Activated gamma-delta T cell treated with anti-CD3 and anti-CD28 coated beads, Interleukin-2, amount 50 U/mL, for 16 hours (primary cell): ENCODE measurements at places on chromosomes 11 and 22.

DNA sequence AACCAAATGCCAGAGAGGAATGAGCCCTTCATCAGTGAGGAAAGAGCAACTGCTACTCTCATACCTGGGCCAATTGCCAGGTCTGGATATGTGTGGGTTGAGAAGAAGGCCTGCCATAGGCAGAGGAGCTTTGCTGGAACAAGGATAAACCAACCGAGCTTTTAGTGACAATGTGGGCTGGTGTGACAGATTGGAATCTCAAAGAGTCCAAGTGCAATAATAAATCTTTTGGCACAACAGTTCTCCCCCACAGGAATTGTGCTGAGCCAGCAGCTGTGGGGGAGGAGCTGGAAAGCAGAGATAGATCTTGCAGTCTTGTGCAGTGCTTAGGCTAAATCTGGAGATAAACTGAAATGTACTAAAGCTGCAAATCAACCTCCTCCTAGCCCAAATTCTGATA lies 79.4 kb upstream of the ISX start:
- DNase-seq: no peak

GRCh38 chr22:17349172-17349571 lies 20.1 kb upstream of the CECR2 start:
- no peak for DNase-seq

- DNase-seq: no peak
These were observed 276.6 kb upstream of the CADM1 start for GRCh38 chr11:115780646-115781362.

GRCh38 chr22:29313126-29313575 lies 2.3 kb downstream of the RASL10A start:
- DNase-seq: no peak

DNA sequence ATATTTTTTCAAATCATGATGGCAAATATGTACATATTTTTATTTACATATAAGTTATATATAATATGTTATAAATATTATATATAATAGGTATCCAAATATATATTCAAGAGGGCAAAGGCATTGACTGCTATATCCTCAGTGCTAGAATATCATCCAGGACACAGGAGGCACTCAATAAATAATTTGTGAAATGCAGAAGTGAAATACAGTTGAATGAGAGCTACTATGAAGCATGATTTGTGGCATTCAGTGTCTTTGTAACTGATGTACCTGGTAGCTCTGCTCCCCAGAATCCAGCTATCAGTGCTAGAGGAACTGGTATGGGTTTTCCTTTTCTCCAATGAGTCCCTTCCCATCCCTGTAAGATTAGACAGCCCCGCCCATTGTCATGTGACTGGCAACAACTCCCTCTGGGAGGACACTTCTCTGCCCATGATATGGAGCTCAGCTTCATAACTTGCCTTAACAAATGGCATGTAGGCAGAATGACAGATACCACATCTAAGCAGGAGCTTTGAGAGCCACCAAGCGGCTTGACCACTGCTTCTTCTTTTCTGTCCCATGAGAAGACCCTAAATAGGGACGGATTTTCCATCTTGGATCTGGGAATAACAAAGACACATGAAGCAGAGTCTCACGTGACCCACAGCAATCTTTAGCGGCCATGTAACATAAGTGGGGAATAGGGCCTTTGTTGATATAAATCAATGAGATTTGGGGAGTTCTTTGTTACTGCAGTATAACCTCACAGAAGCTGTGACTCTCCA lies 10.2 kb upstream of the CD82 start:
- DNase-seq: no peak

GRCh38 chr11:115179636-115180035 lies 324.6 kb downstream of the CADM1 start:
- no peak for DNase-seq

DNA sequence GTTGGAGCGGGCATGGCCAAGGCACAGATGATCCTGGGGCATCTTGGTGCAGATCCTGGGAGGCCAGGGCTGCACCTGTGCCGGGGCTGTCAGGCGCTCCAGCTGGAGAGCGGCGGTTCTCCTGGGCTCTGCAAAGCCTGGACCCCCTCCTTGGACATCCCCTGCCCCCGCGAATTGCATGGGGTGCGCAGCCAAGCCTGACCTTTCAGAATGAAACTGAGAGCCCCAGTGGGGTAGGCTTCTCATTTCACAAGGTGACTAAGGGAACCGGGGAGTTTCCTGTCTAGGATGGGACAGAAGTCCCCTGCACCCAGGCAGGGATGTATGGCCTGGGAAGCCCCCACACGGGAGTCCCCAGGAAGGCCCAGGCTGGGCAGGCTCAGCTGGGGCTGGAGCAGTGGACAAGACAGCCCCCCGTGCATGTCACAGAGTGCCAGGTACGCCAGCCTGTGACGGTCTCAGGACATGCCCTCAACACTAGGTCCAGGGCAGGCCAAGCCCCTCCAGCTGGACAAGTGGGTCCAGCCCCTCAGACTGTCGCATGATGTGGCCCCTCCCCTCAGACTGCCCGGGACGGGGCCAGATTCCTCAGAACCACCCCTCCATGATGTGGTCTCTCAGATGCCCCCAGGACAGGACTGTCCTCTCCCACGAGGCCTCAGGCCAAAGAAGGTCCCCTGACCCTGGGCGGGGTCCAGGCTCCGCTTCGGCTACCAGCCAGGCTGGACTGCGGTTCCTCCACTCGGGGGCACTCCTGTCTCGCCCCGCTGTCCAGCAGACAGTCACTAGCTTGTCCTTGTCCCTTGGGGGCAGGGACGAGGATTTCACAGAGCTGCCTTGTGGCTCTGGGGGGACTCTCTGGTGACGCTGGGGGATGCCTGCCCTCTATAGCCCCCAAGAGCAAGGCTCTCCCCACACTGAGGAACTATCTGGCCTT lies 2.3 kb downstream of the LSP1 start:
- no peak for DNase-seq

DNA sequence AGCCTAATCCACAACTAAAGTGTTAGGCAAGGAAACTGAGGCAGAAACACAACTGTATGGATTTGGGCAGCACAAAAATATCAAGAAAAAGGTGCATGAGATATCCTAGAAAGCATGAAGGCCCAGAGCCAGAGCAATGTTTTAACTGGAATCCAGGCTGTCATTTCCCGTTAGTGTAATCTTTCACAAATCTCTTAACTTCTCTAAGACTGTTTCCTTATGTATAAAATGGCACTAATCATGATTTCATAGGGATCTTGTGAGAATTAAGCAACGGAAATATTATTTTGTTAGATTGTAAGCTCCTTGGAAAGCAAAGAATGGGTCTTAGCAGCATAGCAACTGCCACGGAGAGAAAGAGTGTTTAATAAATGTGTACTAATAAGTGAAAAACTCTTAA lies 14.7 kb upstream of the SYTL2 start:
- DNase-seq: no peak

DNA sequence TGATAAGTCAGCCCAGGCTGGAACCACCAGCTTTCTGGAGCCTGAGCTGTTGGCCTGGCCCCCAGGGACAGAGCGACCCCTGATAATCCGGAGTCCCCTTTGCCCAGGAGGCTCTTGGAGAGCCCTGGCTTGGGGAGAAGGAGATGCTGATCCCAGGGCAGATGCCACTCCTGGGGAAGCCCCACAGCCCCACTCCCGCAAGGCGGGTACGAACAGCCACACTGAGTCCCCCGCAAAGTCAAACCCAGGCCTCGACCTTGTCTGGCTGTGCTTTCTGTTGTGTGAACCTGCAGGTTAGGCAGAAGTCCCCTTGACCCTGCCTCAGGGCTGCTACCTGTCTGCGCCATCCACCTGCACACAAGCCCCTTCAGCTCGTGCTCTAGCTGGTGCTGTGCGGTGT lies 108.0 kb downstream of the KCNQ1OT1 start:
- no peak for DNase-seq

- no peak for DNase-seq
These were observed 24.6 kb downstream of the TMEM45B start for GRCh38 chr11:129840236-129840635.

- DNase-seq: no peak
These were observed 74.9 kb upstream of the ADSL start for GRCh38 chr22:40271440-40271839.

- no peak for DNase-seq
These were observed 146.2 kb downstream of the PAX6 start for GRCh38 chr11:31664954-31665353.

DNA sequence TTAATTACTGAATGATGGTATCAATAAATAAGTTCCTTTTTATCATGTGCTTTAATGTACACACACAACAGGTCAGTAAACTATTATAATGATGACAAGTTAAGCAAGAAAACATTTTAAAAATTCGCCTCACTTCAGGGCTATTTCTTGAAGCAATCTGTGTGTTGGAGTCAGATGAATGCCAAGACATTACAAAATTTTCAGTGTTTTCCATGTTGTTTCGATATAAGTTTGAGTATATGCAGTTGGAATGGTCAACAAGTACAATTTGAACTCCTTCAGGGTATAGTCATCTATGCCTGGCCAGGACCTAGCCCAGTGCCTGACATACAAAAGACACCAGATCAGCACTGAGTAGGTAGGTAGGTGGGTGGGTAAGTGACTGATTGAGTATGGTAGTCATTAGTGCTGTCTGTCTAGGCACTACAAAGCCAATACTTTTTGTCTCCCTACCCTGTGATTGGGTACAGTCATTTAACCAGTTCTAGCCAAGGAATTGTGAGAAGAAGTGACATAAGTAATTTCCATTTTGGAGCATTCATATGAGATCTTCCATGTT lies 7.5 kb downstream of the PRCP start:
- DNase-seq: no peak

GRCh38 chr22:45199723-45200122 lies 36.0 kb downstream of the NUP50 start:
- DNase-seq: no peak

DNA sequence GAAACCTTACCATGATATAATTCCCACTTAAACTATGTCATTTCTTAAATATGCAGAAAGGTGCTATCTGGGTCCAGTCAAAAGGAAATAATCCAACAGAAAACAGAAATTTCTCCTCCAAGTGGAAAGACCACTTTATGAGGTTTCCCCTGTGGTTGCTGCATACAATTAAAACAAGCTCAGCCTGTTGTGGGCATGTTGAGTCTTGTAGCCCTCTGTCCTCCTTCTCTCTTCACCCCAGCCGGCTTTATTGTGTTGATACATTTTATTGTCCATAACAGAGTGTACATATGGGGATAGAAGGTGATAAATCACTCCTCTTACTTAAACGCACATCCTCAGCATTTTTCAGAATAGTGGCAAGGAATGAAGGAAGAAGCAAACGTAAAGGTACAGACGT lies 126.0 kb upstream of the MTNR1B start:
- no peak for DNase-seq

- DNase-seq: no peak
These were observed 8.5 kb downstream of the RAB6A start for GRCh38 chr11:73752216-73752867.

- DNase-seq: no peak
These were observed 3.1 kb upstream of the ATG2A start for GRCh38 chr11:64920124-64920523.

GRCh38 chr22:39913321-39913720 lies 12.4 kb downstream of the GRAP2 start:
- DNase-seq: no peak

- no peak for DNase-seq
These were observed at the start of gene FXYD6 for GRCh38 chr11:117876341-117877119. FXYD6 (minus strand) TSS chr11:117876658; CDS start chr11:117842776, 33,882 bp downstream.

DNA sequence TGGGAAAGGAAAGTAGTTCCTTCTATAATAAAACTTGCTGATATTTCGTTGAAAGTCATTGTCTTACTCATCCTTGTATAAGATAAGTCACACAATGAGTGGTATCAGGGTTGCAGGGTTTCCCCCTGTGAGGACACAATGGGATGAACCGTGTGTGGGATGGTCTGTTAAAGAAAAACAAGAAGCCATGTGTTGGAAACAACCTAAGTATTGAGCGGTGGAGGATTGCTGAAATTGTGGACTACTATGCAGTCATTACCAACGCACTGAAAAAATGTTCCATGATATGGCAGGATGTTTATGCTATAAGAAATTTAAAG lies 28.6 kb downstream of the PTPRJ start:
- DNase-seq: peak; percentile 52

- no peak for DNase-seq
These were observed 34.0 kb downstream of the IGLL5 start for GRCh38 chr22:22921575-22921974.

- no peak for DNase-seq
These were observed 52.2 kb downstream of the FEZ1 start for GRCh38 chr11:125443767-125444311.
